ENCODE measurements at places on chromosomes 5 and 9. TPM values are rescaled to one million over a fixed set of nuclear protein-coding genes. Genes with fewer than 3 reads are reported as not detected.

Gene OTP
- total RNA-seq: not detected

Gene MIER3
- 18.8 TPM for total RNA-seq

Gene SLC25A46
- 32.9 TPM for total RNA-seq

Gene FOXI1
- total RNA-seq: not detected

Gene CDH9
- total RNA-seq: not detected

Gene C5orf46
- not detected for total RNA-seq

Gene PIGO
- 6.3 TPM for total RNA-seq

Gene IL4
- not detected for total RNA-seq

Gene SH3TC2
- total RNA-seq: 5.7 TPM

Gene CAVIN4
- total RNA-seq: 172 TPM

Gene MEIKIN
- 0.52 TPM for total RNA-seq

Gene ACER2
- total RNA-seq: 1.6 TPM

Gene TMEFF1
- not detected for total RNA-seq

Gene TLX3
- not detected for total RNA-seq

Gene STX17
- 18.3 TPM for total RNA-seq

Gene LIX1
- 0.52 TPM for total RNA-seq

Gene GPR151
- not detected for total RNA-seq

Gene IFNB1
- total RNA-seq: not detected

Gene NSD1
- total RNA-seq: 57.4 TPM

Gene ZNF366
- total RNA-seq: 1.6 TPM

Gene CLK4
- 25.6 TPM for total RNA-seq

Measured in skeletal muscle tissue (tissue), 5 donors.